ENCODE measurements at places on chromosomes 5 and 9. TPM values are rescaled to one million over a fixed set of nuclear protein-coding genes. Genes with fewer than 3 reads are reported as not detected.

- no peak for DNase-seq
Measured at GRCh38 chr5:138022912-138023311, 10.0 kb downstream of the FAM13B start.

Gene PCDHGC5
- not detected for total RNA-seq

- DNase-seq: no peak
Measured at GRCh38 chr5:120507800-120508463, 43.8 kb downstream of the PRR16 start.

GRCh38 chr9:107462691-107463090 lies 26.9 kb downstream of the KLF4 start:
- DNase-seq: no peak

GRCh38 chr9:12859704-12860251 lies 85.0 kb downstream of the LURAP1L start:
- no peak for DNase-seq

GRCh38 chr5:95424526-95424925 lies 33.4 kb downstream of the FAM81B start:
- no peak for DNase-seq

GRCh38 chr9:136603901-136604814 lies 58.3 kb upstream of the NOTCH1 start:
- DNase-seq: no peak

DNA sequence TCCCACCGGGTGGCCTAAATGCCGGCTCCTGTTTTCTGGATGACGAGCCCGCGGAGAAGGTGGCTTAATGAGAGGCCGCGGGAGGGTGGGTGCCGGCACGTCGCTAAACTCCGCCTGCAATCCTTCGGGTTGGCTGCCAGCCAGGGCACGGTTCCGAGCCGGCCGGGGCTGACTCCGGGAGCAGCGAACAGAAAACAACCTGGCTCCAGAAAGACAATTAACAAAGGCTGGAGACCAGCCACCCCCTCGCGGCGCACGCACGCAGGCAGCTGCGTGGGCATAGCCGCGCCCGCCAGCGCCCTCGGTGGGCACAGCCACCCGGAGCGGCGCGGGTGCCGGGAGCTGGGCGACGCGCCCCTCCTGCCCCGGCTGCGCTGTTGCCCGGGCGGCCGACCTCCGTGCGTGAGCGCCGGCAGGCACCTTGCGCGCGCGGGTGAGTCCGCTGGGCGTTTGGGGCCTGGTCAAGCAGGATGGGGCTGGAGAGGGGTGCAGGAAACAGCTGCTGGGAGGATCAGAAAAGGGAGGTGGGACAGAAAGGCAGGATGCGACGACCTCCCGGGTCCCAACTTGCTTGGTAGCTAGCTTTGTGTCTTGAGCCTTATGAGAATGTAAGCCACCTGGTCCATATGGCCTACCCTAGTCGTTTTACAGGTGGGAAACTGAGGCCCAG lies at the start of gene ARHGEF37:
ARHGEF37 (plus strand) TSS at position 307 of the 670 bp plus-strand sequence. CDS start 16,272 bp downstream, outside the sequence.
- DNase-seq: peak; percentile 54

DNA sequence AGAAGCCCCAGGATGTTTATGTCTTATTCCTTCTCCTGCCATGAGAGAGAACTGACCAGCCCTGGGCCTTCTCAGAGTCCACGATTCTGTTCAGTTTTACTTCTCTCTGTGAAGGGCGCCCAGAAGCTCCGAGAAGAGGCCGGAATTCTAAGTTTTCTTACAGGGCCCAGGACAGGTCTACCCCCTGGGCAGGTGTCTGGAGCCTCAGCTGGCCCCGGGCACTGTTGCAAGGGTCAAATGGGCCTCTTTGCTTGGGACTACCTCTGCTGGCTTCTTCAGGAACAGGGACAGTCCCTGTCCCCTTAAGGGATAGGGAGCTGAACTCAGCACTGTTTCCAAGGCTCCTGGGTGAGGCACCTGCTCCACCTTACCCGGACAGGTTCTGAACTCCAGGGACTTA lies 55.0 kb downstream of the RASGEF1C start:
- DNase-seq: no peak

DNA sequence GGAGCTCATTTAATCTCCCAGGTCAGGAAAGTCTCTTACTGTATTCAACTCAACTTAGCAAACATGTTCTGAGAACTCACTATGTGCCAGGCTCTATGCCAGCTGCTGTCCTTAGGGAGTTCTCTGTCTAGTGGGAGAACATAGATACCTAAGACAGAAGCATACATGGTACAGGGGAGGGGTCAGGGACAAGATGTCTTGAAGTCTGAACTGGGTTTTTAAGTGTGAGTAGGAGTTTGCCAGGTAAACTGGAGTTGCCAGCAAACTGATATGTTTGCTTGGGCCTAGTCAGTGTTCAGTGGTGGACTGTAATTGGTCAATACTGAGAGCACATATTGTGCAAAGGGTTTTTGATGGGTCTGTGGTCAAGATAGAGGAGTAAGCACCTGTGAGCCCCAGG lies 18.3 kb upstream of the GLE1 start:
- DNase-seq: no peak

Gene GARIN3
- total RNA-seq: not detected

DNA sequence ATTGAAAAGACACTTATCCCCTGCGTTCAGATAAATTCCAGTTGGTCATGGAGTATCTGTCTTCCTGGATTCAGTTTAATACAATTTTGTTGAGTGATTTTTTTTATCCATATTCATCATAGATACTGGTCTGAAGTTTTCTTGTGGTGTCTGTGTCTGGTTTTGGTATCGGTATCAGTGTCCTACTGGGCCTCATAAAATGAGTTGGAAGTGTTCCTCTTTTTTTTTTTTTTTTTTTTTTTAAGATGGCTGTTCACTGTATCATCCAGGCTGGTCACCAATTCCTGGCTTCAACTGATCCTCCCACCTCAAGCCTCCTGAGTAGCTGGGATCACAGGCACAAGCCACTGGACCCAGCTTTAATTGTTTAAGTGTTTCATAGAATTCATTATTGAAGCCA lies 2.9 kb upstream of the CAMSAP1 start:
- DNase-seq: no peak
